ENCODE measurements at places on chromosomes 16 and 17. TPM values are rescaled to one million over a fixed set of nuclear protein-coding genes. Genes with fewer than 3 reads are reported as not detected.
A peak's percentile ranks its signal among the peaks of the same experiment; 100 is the strongest.

CHRNE gene
- total RNA-seq: 0.89 TPM

HBQ1 gene
- total RNA-seq: not detected

UMOD gene
- total RNA-seq: not detected

DNA sequence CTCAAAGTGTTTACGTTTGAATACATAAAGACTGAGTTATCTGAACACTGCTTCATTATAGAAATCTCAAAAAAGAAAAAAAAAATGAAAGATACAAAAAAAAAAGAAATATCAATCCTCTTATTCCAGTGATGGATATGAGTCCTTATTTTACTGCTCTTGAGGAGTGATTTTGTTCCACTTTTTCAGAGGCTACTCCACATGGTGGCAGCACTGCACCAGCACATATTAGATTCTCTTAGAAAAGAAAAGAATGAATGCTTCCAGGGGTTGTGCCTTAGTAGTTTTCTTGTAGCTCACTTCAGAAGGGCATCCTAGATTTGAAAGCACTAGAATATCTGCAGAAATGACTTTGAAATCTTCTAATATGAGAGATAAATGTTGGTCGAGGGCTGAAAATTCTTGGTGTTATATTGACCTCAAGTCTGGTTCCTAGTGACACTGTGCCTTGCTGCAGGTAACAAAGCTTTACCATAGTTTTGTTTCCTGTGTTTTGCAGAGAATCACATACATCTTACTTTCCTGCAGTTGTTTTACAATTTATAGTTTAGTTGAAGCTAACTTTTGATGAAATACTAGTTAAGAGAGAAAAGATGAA, 25.9 kb downstream of the AP2B1 start:
- H3K36me3 ChIP-seq: peaks cover 1% of the 10 kb centered on the region
- DNase-seq: peak; percentile 29
- H3K27ac ChIP-seq: no peak overlapping the region
- no peaks in the 10 kb centered on the region for H3K4me1 ChIP-seq
- no peak overlapping the region for H3K4me3 ChIP-seq
- no peaks in the 10 kb centered on the region for H3K27me3 ChIP-seq

- H3K4me1 ChIP-seq: peaks cover 23% of the 10 kb centered on the region
- no peak for DNase-seq
- H3K4me3 ChIP-seq: peak overlapping the region; percentile 88
- H3K27me3 ChIP-seq: peaks cover 24% of the 10 kb centered on the region
- peak overlapping the region; percentile 97 for H3K27ac ChIP-seq
- no peaks in the 10 kb centered on the region for H3K36me3 ChIP-seq
Measured at GRCh38 chr17:77281904-77282367, 141.2 kb downstream of the SEC14L1 start.

DNA sequence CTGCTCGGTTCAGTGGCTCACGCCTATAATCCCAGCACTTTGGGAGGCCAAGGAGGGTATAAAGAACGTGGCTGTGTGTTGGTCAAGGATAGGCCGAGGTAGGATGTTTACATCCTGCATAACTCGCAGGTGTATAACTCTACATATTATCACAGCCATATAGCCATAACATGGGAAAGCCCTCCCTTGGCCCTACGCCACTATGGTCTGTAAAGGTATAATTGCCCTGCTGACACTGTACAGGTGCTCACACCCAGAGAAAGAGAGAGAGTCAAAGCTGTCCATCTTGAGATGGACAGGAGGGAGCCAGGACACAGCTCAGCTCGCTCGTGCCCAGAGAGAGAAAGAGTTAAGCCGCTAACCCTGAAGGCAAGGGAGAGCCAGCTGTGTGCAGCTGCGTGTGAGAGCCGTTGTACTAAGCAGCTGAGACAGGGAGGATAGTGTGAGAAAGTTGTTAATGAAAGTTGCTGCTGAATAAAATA, 30.4 kb upstream of the DHX8 start:
- H3K4me1 ChIP-seq: peaks cover 7% of the 10 kb centered on the region
- H3K27ac ChIP-seq: no peak overlapping the region
- H3K4me3 ChIP-seq: no peak overlapping the region
- no peaks in the 10 kb centered on the region for H3K36me3 ChIP-seq
- peaks cover 11% of the 10 kb centered on the region for H3K27me3 ChIP-seq
- DNase-seq: no peak

KRT25 gene
- not detected for total RNA-seq

RPTOR gene
- total RNA-seq: 50.8 TPM

- H3K27ac ChIP-seq: peak overlapping the region; percentile 97
- no peaks in the 10 kb centered on the region for H3K36me3 ChIP-seq
- peak overlapping the region; percentile 88 for H3K4me3 ChIP-seq
- H3K27me3 ChIP-seq: no peaks in the 10 kb centered on the region
- H3K4me1 ChIP-seq: peaks cover 63% of the 10 kb centered on the region
Measured at GRCh38 chr17:50903604-50904517, 37.7 kb upstream of the TOB1 start.

DNA sequence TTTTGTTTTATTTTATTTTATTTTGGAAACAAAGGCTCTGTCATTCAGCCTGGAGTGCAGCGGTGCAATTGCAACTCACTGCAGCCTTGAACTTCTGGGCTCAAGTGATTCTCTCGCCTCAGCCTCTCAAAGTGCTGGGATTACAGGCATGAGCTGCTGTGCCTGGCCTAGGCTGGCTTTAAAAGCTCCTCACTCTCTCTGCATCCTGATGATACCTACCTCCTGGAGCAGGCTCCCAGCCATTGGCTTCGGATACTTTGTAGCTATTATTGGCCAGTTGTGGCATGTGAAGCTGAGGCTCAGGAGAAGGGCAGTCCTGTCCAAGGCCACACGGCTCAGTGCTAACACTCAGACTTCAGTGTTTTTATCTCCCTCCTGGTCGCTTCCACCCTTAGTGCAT, 158.0 kb downstream of the SEC14L1 start:
- H3K4me1 ChIP-seq: peaks cover 6% of the 10 kb centered on the region
- H3K27ac ChIP-seq: no peak overlapping the region
- no peak overlapping the region for H3K4me3 ChIP-seq
- DNase-seq: no peak
- H3K27me3 ChIP-seq: no peaks in the 10 kb centered on the region
- no peaks in the 10 kb centered on the region for H3K36me3 ChIP-seq

DNA sequence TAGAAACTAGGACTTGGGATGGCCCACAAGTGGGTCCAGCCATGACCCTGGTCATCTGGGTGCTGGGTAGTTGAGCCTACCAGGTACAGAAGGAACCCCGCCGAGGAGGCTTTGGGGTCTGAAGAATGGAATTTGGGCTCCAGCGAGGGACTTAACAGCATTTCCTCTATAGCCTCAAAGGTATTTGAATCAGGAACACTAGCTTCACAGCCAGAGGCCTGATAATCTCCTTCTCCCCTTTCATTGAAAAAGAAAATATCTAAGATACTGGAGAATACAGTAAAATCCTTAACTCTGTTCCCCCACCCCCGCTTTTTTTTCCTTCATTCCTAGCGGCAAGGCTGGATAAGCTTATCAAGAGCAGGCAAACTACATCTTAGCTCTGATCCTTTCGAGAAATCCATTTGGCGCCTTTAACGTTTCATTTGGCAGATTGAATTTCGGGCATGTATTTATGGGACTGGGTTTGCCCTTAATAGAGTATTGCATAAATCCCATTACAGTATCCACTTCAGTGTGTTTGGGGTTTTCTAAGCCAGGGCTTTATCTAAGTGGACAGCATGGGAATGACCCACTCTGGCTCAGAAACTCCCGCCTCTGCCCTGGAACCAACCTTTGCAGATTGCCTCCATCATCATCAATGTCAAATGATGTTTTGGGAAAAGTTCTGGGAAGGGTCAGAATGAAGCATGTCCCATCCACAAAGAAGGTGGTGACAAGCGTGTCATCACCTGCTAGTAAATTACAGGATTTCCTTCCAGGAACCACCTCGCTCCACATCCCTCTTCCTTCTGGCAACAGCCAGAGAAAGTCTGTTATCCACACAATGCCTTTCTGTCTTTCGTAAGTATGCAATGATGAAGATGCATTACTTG, 36.9 kb downstream of the XYLT1 start:
- no peak overlapping the region for H3K27ac ChIP-seq
- no peaks in the 10 kb centered on the region for H3K36me3 ChIP-seq
- H3K4me1 ChIP-seq: peaks cover 2% of the 10 kb centered on the region
- H3K4me3 ChIP-seq: no peak overlapping the region

DNA sequence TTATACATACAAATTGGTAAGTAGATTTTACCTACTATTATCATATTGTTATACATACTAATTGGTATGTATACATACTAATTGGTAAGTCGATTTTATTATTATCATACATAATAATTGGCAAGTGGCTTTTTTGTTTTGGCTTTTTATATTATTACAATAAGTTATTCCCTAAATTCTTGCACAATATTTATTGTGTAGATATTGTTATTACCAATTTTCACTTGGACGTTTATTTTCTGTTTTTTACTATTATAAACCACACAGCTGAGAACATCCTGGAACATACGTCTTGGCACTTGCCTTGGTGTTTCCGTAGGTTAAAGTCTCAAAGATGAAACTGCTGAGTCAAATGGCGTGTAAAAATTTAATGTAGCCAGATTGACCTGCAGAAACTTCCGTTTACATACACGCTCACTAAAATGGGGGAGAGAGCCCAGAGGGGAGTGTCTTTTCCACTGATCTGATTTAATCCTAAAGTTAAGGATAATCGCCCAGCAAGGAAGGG, 18.9 kb downstream of the GNGT2 start:
- peak overlapping the region; percentile 99 for H3K27ac ChIP-seq
- H3K36me3 ChIP-seq: no peaks in the 10 kb centered on the region
- DNase-seq: no peak
- peak overlapping the region; percentile 93 for H3K4me3 ChIP-seq

GP1BA gene
- total RNA-seq: not detected

- no peak overlapping the region for H3K4me3 ChIP-seq
- no peak for DNase-seq
- H3K4me1 ChIP-seq: peaks cover 9% of the 10 kb centered on the region
- H3K27ac ChIP-seq: no peak overlapping the region
Measured at GRCh38 chr17:74555427-74555940, 9.6 kb upstream of the CD300C start.

DNA sequence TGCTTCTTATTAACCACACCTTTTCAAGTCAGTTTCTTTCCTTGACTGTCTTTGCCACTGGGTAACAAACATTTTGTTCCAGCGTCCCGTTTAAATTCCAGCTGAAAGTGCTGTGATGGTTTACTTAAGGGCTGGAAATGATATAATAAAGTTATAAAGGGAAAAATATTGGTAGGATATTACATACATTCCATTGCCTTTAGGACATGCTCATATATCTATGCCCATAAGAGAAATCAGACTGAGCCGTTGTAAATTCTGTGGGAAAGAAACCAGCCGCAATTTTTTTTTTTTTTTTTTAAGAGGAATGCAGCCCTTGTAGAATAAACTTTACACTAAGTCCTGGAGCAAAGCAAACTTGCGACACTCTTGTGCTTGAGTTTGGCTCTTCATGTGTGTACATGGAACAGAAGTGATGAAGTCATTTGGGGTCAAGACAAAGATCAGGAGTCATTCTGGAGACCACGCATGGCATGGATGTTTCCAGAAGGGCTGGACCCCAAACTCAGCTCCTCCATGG, 210.9 kb downstream of the XYLT1 start:
- no peaks in the 10 kb centered on the region for H3K36me3 ChIP-seq
- H3K27ac ChIP-seq: no peak overlapping the region
- H3K4me1 ChIP-seq: peaks cover 25% of the 10 kb centered on the region
- H3K4me3 ChIP-seq: no peak overlapping the region
- no peak for DNase-seq

DNA sequence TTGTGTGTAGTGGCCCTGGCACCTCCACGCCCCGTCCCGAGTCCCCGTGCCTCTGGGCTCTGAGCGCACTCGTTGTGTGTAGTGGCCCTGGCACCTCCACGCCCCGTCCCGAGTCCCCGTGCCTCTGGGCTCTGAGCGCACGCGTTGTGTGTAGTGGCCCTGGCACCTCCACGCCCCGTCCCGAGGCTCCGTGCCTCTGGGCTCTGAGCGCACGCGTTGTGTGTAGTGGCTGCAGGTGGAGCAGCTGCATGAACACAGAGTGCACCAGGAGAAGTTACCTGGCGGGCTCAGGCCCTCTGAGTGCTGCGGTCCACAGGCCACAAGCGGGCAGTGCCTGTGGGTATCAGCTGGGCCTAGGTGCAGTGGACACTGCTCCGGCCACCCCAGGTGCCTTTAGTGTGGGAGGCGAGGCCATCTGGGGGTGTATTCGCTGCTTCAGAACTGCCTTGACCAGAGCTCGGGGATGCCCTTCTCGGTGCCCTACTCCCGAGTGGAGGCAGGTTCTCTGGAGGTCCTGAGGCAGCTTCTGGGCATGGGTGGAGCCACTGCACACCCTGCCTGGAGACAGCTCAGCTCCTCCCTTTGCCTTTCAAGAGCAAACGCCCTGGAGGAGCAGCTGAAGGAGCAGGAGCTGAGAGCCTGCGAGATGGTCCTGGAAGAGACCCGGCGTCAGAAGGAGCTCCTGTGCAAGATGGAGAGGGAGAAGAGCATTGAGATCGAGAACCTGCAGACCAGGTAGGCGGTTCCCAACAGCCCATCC, 17.3 kb upstream of the CAPN15 start:
- no peaks in the 10 kb centered on the region for H3K36me3 ChIP-seq

DNA sequence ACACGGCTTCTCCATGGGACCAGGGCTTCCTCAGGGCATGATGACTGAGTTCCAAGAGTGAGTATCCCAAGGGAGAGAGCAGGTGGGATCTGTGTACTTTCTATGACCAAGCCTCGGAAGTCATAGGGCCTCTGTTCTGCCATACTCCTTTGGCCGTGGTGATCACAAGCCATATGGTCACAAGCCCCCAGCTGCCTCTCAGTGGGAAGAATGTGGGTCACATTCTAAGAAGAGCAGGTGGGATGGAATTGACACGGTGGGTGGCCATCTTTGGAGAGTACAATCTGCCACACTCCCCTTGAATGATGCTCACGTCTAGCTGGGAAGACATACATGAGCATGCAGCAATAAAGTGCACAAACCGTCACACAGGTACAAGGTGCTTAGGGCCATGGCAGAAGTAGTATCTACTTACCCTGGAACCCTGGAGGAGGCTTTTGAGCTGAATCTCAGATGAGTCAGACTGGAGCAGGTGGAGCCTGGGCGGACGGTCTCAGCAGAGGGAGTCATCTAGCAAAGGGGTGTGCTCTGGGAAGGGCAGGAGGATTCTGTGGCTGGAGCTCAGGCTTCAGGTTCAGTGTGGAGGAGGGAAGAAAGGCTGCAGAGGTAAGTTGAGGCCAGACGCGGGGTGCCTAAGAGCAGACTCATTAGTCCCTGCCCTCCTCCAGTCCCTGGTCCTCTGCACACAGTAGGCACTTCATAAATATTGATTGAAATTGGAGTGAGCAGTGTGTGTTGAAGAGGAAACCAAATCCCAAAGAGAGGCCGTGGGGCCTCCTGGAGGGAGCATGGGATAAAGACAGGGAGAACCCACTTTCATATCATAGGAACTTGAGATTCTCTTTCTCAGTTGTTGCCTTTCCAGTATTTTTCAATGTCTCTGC, 26.6 kb downstream of the GOSR2 start:
- H3K4me3 ChIP-seq: no peak overlapping the region
- H3K4me1 ChIP-seq: no peaks in the 10 kb centered on the region
- no peak for DNase-seq
- no peaks in the 10 kb centered on the region for H3K36me3 ChIP-seq

GRCh38 chr17:8354236-8354635, 14.6 kb downstream of the ODF4 start:
- no peaks in the 10 kb centered on the region for H3K36me3 ChIP-seq
- H3K27me3 ChIP-seq: no peaks in the 10 kb centered on the region
- H3K27ac ChIP-seq: no peak overlapping the region
